ENCODE measurements at places on chromosomes 4 and X.
A peak's percentile ranks its signal among the peaks of the same experiment; 100 is the strongest.

DNA sequence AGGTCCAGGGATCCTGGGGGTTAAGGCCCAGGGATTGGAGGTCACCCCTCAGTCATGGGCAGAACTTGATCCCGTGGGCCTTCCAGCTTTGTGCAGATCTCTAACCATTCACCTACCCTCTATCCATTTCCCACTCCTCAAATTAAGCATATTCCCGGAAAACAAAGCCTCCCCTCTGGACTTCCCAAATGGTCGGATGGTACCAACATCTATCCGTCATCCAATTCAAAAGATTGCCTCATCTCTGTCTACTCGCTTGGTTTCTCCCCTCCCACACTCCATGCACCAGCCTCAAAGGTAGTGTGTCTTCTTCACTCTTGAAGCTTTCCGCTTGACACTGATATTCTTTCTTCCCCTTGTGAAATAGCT is 473 bp upstream of the BCLAF3 start:
- peaks cover 9% of the 10 kb centered on the region for H3K4me1 ChIP-seq
- H3K36me3 ChIP-seq = no peaks in the 10 kb centered on the region
- H3K4me3 ChIP-seq = peak overlapping the region; percentile 41
- no peaks in the 10 kb centered on the region for H3K27me3 ChIP-seq
- DNase-seq = no peak

DNA sequence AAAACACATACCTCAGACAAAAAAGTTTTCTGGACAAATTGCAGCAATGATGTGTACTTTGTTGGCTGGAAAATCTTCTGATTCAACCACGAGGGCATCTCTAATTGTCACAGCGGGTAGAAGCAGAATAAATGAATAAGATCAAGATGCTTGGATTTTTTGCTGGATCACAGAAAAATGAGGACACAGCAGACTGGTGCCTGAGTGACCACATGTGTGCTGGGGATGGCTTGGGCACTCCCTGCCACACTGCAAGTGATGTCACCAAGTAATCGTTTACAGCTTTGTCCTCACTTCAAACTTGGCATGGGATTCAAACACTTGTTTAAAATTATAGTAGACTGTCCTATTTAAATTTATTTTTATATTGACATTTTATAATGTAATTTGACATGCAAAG is 557.0 kb downstream of the SPRY1 start:
- no peaks in the 10 kb centered on the region for H3K36me3 ChIP-seq
- no peak overlapping the region for H3K27ac ChIP-seq
- DNase-seq = no peak
- H3K27me3 ChIP-seq = no peaks in the 10 kb centered on the region

DNA sequence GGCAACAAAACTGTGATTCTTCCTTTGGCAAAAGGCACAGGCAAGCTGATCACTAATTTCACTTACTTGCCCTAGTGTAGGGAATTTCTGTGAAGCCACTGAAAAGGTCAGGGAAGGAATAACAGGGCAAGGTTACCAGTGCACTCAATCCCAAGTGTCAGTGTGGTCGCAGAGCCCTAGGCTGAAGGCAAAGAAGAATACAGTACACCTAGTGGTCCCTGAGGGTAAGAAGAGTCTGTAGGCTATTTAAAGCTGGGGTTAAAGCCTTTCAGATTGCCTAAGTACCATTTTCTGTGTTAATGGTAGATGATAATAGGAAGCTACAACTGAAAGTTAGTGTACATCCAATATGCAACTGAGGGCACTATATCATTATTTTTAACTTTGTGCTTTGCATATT is 173.6 kb upstream of the NRK start:
- H3K4me1 ChIP-seq = no peaks in the 10 kb centered on the region
- H3K27ac ChIP-seq = no peak overlapping the region
- no peaks in the 10 kb centered on the region for H3K27me3 ChIP-seq
- no peak overlapping the region for H3K4me3 ChIP-seq
- no peaks in the 10 kb centered on the region for H3K36me3 ChIP-seq
- no peak for DNase-seq

GRCh38 chr4:16694173-16694883 is 204.1 kb downstream of the LDB2 start:
- H3K27ac ChIP-seq = no peak overlapping the region
- no peaks in the 10 kb centered on the region for H3K4me1 ChIP-seq
- H3K4me3 ChIP-seq = no peak overlapping the region
- H3K27me3 ChIP-seq = no peaks in the 10 kb centered on the region

DNA sequence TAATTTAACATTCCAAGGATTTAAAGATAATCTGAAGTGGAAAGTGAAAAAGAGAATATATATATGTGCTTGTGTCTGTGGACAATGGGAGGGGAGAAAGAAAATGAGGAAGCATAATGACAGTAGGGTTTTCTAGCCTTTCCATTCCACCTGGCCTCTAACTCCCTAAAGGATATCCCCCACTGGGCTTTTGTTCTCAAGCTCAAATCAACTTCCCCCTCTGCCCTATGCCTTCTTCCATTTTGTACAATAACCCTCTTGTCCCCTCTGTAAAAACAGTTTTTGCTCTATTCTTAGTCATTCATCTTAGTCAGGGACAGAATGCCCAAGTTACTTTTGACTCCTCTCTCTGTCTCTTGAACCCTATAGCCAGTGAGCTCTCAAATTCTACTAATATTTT is 23.6 kb downstream of the ANTXR2 start:
- no peak overlapping the region for H3K4me3 ChIP-seq
- no peaks in the 10 kb centered on the region for H3K4me1 ChIP-seq
- no peak for DNase-seq

DNA sequence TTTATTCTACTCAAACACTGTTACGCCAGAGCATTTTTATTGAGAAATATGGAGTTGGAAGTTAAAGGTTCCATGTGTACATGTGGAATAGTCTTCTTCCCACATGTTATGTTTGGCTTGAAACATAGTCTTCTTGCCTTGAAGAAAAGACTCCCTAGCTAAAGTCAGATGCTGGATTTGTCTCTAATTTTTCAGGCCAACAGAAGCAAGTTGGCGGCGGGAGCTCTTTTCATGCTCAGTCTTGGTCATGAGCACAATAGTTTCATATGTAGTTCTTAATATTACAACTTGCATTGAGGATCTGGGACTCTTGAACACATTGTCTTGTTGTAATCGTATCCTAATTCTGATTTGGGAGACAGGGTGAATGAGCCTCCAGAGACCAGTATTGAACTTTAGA is 19.4 kb downstream of the SEPTIN11 start:
- no peaks in the 10 kb centered on the region for H3K4me1 ChIP-seq
- H3K27ac ChIP-seq = no peak overlapping the region
- no peak overlapping the region for H3K4me3 ChIP-seq
- H3K36me3 ChIP-seq = no peaks in the 10 kb centered on the region
- no peaks in the 10 kb centered on the region for H3K27me3 ChIP-seq
- no peak for DNase-seq

- H3K27me3 ChIP-seq = no peaks in the 10 kb centered on the region
- H3K4me3 ChIP-seq = no peak overlapping the region
- H3K36me3 ChIP-seq = no peaks in the 10 kb centered on the region
- no peak overlapping the region for H3K27ac ChIP-seq
- H3K4me1 ChIP-seq = no peaks in the 10 kb centered on the region
Observed at GRCh38 chr4:78396613-78397291, 154.8 kb upstream of the ANXA3 start.

GRCh38 chr4:2930135-2930757 is 33.0 kb downstream of the NOP14 start:
- H3K36me3 ChIP-seq = peaks cover 63% of the 10 kb centered on the region
- no peak overlapping the region for H3K27ac ChIP-seq
- no peak for DNase-seq
- no peaks in the 10 kb centered on the region for H3K27me3 ChIP-seq
- peaks cover 38% of the 10 kb centered on the region for H3K4me1 ChIP-seq

All from CD4-positive, alpha-beta T cell (primary cell).